ENCODE measurements at places on chromosomes 2 and 18.

DNA sequence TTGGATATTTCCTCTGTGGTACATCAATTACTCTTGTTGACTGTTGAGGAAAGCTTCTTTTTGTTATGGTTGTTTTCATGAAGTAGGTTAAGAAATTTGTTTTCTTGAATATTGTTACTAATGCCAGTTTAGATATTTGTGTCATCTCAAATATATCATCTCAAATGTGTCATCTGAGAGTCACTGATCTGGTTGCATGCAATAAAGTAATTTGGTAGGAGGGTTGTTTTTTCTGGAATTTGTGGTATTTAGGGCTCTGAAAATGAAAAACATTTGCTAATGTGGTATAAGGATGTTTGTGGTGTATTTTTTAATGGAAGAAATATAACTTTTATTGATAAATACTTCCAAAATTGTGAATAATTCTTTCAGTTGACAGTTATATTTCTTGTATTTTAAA lies 117.7 kb downstream of the GREB1L start:
- DNase-seq = no peak

GRCh38 chr2:219916281-219916680 lies 288.9 kb downstream of the SLC4A3 start:
- DNase-seq = no peak

GRCh38 chr2:190507135-190507534 lies 27.4 kb downstream of the NEMP2 start:
- DNase-seq = no peak

DNA sequence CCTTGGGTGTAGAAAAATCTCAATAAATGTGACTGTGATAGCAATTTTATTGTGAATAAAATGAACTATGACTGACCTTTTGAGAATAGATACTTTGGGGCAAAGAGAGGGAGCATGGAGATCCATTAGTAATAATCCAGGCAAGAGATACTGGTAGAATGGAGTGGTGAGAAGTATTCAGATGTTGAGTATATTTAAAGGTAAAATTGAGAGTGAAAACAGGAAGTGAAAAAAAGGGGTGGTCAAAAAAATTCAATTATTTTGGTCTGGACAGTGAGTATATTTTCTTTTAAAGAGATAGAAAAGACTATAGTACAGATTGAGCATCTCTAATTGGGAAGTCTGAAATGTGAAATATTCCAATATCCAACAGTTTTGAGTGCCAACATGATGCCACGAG lies 1515.6 kb upstream of the NXPH2 start:
- no peak for DNase-seq

GRCh38 chr2:233796254-233796653 lies 18.1 kb downstream of the MROH2A start:
- DNase-seq = no peak

DNA sequence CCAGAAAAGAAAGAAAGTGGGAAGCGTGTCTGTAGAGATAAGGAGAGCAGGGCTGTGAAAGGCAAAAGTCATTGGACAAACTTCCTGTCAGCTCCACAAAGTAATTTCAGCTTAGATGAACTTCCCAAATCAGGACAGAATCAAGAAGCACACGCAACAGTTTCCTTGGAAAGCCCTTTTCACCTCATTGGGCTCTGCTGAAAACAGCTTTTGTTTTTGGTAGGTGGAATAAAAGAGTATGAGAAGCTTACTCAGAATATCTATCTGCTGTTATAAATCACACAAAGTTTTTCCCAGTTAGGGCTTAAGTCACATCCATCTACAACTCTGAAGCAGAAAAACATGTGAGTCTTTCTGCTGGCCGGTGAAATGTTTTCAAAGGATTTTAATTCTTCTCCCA lies 42.4 kb upstream of the EFEMP1 start:
- DNase-seq = no peak

- no peak for DNase-seq
These were observed 156.7 kb downstream of the LPIN1 start for GRCh38 chr2:11903085-11903606.

GRCh38 chr18:8942909-8943545 lies 159.5 kb upstream of the NDUFV2 start:
- DNase-seq = no peak

- no peak for DNase-seq
These were observed 64.1 kb upstream of the ACVR1C start for GRCh38 chr2:157692768-157693167.

- no peak for DNase-seq
These were observed 41.8 kb upstream of the MSH6 start for GRCh38 chr2:47741101-47741500.

DNA sequence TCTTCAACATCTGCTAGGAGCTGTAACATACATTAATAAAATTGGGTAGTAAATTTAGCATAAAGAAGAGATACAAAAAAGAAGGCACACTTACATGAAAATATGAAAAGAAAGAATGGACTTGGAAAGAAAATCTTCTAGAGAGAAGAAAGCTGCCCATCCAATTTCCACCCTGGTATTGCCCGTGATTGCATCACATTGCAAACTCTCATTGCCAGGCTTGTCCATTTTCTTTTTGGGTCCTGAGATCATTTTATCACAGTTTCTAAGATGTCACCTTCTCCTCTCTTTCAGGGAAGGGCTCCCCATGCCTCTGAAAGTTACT lies 321.5 kb downstream of the RND3 start:
- DNase-seq = no peak

DNA sequence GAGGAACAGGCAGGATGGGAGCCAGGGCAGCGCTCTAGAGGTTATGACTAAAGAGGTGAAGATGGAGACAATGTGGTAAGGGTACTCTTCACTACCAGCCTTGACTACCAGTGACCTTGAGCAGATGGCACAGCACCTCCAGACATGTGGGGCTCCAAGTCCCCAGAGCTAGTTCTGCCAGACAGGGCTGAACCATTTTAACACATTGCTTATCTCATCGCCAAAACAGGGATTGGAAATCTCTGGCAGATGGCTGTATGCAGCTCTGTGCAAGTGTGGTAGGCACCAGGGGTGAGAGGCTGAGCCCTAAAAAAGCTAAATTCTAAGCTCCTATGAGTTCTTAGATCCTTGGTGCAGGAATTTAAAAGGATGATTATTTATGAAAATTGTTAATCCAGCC lies 41.3 kb downstream of the FSHR start:
- no peak for DNase-seq

DNA sequence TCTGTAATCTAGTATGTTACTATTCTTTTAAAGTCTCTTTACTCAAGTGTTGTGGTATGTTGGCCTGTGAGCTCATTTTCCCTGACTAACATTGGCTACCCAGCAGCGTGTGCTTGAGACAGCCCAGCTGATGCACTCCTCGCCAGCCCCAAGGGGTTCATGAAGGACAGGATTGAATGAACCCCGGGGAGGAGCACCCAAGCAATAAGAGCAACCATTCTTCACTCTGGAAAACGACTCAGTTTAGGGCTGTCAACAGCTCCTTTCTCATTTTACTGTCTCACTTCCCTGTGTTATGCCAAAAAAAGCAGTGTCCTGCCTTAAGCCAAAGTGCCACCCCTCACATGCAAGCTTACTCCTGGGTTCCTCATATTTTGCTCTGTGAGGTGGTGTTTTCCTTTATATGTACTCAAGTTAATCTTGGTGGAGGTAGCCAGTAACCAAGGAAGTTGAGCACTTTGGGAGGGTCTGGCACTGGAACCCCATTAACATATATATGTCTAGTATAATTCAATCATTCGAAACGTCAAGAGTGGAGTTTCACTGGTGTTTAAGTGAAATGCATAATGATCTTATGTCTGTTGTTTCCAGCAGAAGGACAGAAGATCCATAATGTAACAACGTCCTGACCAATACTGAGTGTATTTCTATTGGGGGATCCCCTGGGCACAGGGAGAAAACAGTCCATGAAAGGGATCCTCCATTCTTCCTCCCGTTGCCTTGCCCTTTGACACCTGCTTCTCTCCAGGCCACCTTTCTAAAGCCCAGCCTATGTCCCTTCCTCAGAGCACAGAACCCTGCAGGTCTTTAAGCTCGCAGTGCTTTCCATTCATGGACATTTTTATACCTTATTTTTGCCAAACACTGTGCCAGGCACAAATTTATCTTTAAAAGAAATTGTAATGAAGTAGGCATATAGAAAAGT lies 43.2 kb downstream of the ATIC start:
- DNase-seq = no peak

- no peak for DNase-seq
These were observed 71.2 kb downstream of the CTAGE1 start for GRCh38 chr18:22346401-22346952.

DNA sequence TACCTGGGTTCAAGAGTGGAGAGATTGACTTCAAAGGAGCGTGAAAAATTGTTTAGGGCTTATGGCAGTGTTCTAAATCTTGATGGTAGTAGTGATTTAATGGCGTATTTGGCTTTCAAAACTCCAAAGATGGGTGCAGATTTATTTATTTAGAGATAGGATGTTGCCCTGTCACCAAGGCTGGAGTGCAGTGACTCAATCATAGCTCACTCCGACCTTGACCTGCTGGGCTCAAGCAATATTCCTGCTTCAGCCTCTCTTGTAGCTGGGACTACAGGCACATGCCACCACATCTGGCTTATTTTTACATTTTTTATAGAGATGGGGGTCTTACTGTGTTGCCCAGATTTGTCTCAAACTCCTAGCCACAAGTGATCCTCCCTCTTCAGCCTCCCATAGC lies 52.5 kb downstream of the FAM117B start:
- DNase-seq = no peak

DNA sequence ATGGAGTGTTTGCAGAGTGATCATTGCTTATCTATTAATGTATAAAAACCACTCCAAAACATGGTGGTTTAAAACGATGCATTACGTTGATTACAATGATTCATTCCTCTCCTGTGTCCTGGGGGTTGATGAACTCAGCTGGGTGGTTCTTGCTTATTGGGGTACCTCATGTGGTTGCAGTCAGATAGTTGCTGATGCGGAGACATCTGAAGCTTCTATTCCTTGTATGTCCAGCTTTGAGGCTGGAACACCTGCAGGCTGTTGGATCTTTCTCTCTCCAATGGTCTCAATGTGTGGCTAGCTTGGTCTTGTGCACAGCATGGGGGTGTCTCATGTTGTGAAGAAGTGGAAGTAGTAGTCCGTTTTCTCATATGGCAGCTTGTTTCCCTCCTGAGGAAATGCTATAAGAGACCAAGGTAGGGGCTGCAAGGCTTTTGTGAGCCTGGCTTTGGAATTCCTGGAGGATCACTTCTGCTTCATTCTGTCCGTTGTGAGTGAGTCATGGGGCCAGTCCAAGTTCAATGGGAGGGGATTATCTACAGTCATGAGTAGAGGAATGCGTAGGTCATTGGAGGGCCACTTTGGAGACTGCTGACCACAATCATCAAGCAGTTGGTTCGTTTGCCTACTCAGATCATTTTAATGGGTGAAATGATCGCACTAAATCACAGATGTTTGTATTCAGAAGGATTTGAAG lies 601.0 kb downstream of the SLC4A3 start:
- DNase-seq = no peak

- DNase-seq = no peak
These were observed 12.4 kb upstream of the EML4 start for GRCh38 chr2:42156721-42157120.

DNA sequence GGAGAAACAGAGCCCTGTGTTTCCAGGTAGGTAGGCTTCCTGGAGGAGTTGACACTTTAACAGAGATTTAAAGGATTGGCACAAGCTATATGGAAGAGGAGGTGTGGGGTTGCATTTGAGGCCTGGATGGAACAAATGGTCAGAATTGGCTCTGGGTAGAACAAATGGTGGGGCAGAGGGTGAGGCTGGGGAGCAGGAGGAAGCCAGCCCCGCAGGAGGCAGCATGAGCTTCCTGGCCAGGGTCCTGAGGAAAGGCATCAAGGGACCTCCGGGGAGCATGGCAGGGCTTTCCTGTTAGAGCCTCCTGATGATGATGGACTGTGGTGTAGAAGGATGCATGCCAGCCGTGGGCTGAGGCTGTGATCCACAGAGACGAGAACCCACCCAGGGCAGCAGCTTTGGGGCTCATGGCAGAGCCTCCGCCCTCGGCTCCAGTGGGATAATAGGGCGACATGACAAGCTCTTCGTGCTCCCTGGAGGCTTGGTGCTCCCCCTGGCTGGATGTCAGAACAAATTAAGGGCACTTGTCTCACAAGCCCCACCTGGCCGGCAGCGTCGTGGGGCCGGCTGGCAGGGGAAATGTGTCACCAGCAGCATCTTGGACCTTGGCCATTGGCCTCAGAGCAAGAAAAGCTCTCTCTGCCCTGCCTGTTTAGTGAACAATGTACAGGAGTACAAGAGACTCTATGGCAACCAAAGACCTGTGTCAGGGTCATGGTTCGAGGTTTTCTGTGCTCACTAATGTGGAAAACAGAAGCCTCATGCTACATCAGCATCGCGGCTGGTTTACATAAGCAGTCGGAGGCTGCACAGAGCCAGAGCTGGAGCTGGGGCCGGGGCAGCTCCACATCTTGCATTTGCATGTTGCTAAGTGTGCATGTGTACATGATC lies 153.5 kb downstream of the MYCN start:
- DNase-seq = no peak

GRCh38 chr2:82636402-82637020 lies 1822.6 kb downstream of the SUCLG1 start:
- DNase-seq = no peak
